ENCODE measurements at places on chromosomes 2 and 18.
A peak's percentile ranks its signal among the peaks of the same experiment; 100 is the strongest.

- DNase-seq = no peak
Measured at GRCh38 chr18:72830109-72830508, 37.7 kb downstream of the NETO1 start.

DNA sequence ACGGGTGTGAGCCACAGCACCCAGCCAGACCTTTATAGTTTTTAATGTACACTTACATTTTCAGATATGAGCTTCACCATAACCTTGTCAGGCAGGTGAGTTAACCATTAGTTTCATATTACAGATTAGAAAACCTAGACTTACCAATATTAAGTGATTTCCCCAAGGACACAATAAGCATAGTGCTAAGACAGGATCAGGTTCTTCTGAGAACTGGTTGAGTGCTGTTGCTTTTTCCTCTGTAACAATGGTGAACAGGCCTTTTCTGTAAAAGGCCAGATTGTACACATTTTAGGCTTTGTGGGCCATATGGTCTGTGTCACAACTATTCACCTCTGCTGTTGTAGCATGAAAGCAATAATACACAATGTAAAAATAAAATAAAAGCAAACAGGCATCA, 332.0 kb downstream of the PIK3C3 start:
- no peak for DNase-seq

DNA sequence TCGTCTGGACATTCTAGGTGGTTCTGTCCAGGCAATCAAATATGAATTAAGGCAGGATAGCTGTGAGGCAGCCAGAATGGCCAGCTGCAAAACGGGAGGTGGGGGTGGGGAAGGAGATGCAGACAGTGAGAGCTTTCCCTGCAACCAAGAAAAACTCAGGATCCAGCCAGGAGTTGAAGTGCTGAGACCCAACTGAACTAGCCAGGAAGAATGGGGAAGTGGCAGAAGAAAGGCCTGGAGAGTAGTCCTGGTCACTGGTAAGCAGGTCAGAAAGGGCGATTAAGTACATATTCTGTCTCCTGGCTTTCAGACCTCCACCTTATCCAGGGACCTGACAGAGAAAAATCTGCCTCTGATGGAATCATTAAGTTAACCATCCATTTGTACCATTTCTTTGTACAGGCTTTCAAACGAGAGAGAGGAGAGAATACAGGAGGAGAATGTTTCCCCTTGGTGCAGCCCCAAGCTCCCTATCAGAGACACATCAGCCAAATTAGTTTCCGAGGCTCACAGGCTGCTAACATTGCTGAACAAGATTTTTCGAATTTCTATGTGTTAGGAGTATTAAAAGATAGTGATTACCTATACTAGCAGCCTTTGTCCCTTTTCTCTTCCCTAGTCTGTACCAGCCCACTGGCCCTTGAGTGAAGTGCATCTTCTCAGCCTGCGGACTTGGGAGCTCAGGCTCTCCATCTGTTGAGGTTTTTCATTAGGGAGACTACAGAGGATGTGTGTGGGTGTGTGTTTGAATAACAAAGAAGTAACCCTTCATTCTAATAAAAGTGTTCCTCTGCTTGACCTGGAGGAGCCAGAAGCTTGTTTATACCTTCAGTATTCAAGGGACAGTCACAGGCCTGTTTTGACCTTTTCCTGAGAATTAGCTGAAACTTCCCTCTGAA, 12.5 kb upstream of the HOXD1 start:
- no peak for DNase-seq

GRCh38 chr2:75155115-75155514, 44.2 kb downstream of the TACR1 start:
- no peak for DNase-seq

DNA sequence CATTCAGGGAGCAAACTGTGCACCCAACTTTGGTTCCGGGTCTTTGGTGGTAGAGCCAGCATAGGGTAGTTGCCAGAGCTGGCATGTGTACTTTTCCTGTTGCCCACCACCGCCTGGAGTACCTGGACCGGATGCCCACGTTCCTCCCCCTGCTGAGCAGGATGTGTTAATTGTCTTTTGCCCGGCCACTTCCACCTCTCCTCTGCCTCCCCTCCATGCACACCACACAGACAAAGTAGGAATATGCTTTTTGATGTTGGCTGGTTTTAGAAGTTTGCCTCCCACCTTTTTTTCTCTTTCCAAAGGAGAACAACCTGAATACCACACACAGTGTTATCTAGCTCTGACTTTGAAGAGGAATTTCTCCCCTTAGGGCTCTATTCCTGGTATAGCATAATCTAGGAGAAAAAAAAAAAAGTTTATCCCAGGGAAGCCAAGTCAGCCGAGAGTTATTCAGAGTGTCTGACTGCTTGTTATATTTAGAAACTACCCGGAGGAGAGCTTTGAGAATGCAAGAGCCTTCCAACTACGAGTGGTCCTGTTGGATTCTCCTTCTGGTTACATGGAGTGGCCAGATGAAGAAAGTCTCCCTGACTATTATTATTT, 111.9 kb downstream of the SETBP1 start:
- no peak for DNase-seq

GRCh38 chr2:23925702-23926289, 1.1 kb downstream of the ATAD2B start:
- DNase-seq = peak; percentile 69

GRCh38 chr2:21251216-21251980, 127.6 kb downstream of the TDRD15 start:
- no peak for DNase-seq

- DNase-seq = no peak
Measured at GRCh38 chr18:31680831-31681568, 3.4 kb downstream of the B4GALT6 start.

- DNase-seq = no peak
Measured at GRCh38 chr2:95029898-95030341, 4.4 kb downstream of the MAL start.

DNA sequence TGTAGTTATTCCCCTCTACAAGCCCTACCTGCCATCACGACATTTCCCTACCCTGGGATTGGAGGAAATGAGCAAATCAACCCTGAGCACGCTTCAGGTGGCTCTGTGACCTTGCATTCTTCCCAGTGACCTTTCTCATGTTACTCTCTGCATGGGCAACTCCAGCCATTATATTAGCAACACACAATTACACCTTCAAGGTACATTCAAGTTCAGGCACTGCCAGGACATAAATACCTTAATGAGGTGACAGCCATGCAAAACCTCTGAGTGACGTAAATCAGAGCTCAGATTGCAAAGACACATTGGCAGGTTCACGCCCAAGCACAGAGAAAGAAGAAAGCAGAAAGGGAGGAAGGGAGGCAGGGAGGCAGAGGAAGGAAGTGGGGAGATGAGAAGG, 68.7 kb upstream of the ALK start:
- no peak for DNase-seq

DNA sequence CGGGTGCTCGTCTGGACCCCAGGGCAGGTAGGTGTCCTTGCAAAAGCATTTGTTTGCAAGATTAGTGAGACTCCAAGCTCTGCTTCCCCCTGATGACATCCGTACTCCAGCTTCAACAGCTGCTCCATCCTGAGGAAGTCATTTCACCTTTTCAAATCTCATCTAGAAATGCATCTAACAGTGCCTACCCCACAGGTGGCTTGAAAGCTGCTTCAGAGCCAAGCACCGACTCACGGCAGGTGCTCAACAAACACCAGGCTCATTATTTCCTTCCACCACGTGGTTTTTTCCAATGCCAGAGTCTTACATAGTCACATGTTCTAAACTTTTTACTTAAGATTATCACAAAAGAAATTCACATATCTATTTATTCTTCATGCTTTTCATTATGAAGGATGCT, 31.9 kb downstream of the CNGA3 start:
- DNase-seq = no peak

GRCh38 chr2:111162718-111163331, 42.1 kb downstream of the BCL2L11 start:
- DNase-seq = no peak

- DNase-seq = no peak
Measured at GRCh38 chr2:121220995-121221394, 64.0 kb downstream of the TFCP2L1 start.

DNA sequence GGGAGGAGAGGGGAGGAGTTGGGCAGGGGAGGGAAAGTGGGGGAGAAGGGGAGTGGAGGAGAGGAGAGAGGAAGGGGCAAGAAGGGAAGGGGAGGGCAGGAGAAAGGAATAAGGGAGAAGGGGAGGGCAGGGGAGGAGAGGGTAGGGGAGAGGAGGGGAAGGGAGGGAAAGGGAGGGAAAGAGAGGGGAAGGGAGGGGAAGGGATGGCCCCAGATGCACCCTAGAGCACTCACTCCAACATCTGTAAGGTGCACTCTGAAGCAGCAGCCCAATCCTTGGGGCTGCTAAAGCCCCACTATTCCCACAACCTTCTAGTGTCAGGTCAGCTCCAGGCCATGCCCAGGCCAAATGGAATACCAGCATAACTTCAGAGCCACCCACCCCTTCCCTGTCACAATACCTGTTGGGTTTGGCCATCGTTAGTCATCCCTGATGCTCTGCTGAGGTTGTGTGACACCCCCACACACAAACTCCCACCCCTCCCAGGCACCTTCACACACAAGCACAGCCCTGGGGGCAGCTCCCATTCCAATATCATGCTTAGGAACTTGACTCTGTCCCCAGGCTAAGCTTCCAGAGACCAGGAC, 55.7 kb upstream of the PKDCC start:
- no peak for DNase-seq

DNA sequence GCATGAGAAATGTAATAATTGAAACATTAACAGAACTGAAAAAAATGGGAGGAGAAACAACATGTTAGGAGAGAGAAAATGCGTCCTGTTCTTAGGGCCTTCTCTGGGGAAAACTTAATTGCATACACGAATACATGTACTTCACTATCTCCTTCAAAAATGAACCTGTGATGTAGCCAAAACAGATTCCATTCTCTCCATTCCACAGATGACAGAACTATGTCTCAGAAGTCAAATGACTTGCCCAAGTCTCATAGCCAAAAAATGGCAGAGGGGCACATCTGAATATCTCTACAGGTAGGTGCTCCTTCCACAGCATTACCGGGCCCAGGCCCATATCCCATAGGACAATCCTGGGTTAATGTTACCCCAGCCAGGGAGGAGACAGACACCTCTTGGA, 3.9 kb upstream of the DCTN1 start:
- DNase-seq = no peak

DNA sequence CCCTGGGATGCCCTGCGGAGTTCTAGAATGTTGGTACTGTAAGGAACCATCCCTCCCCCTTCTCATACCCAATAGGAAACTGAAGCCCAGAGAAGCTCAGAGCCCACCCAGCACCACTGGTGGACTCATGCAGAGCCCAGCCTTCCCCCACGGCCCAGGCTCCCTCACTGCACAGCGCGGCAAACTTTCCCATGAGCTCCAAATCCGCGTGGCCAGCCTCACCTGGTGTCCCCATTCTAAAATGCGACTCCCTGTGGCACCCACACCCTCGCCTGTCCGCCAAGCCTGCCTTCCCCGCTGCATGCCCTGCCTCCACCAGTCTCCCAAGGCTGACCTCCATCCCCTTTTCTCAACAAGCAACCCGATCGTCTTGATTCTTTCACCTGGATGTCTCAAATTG, 51.1 kb downstream of the PTGR3 start:
- no peak for DNase-seq

GRCh38 chr2:205754924-205755321, 72.6 kb downstream of the NRP2 start:
- no peak for DNase-seq

DNA sequence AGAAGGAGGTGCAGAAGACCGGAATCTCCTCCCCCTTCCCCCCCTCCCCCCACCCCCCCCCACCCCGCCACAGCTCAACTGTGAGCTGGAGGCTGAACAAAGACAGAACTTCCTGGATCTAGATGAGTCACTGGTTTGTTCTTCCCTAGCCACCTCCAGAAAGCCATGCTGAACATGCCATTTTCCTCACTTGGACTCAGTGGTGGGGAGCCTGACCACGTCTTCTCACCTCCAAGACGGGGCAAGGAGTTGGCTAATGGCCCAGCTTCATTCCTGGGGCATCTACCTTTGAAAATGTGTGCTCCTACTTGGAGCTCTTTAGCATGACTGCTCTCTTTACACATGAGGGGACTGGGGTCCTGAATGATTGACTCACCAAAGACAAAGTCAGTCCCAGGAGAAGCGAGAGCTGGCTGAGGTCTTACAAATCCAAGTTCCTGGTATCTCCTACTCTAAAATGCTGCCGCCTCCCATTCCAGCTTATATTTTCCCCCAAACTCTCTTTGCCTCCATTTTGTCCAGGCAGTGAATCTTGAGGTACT, 22.6 kb upstream of the FZD5 start:
- no peak for DNase-seq

GRCh38 chr2:240132651-240132980, 3.5 kb downstream of the COPS9 start:
- peak; percentile 15 for DNase-seq

- DNase-seq = no peak
Measured at GRCh38 chr2:217160978-217161973, 301.4 kb upstream of the TNP1 start.

DNA sequence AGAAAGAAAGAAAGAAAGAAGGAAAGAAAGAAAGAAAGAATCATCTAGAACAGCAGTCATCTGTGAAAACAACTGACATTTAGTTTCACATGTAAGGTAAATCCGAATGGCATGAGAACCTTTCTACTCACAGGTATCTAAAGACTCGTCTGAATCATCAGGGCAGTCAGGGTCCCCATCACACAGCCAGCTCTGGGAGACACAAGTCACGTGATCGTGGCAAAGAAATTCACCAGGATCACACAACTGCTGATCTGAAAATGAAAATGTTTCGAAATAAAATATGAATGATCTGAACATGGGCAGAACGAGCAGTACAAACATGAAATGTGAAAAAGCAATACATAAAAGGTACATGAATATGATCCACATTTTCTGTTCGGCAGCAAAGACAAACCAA, 320.7 kb downstream of the LRP1B start:
- DNase-seq = no peak

GRCh38 chr2:68917034-68917718, 35.5 kb downstream of the GKN2 start:
- no peak for DNase-seq

DNA sequence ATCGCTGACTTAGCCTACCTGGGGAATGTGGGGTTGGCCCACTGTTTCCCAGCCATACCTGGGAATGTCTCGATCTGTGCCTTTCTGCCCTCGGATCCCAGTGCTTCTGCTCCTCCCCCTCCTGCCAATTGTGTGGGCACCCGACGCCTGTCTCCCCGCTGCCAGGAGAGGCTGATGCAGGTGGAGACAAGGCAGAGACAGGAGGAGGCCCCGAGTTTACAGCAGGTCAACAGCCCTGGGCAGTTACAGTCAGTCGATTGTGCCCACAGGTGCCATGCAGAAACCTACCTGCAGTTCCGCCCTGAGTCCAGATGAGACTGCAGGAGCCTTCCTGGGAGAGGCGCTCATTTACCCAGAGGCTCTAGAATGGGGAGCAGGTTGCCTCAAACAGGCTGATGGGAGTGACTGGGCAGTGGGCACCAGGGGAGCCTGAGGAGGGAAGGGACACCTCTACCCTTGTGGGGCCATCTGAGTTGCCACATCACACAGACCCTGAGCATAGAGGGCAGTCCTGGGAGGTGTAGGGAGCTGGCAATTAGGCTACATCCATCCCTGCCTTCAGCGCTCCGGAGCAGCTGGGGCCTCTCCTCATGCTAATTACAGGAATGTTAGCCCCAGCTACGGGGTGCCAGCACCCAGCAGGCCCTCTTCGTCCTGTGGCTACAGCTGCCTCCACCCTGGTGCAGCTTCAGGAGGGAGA, 300.1 kb downstream of the NDUFA10 start:
- peak; percentile 42 for DNase-seq
